ENCODE measurements at places on chromosomes 7 and 10.

DNA sequence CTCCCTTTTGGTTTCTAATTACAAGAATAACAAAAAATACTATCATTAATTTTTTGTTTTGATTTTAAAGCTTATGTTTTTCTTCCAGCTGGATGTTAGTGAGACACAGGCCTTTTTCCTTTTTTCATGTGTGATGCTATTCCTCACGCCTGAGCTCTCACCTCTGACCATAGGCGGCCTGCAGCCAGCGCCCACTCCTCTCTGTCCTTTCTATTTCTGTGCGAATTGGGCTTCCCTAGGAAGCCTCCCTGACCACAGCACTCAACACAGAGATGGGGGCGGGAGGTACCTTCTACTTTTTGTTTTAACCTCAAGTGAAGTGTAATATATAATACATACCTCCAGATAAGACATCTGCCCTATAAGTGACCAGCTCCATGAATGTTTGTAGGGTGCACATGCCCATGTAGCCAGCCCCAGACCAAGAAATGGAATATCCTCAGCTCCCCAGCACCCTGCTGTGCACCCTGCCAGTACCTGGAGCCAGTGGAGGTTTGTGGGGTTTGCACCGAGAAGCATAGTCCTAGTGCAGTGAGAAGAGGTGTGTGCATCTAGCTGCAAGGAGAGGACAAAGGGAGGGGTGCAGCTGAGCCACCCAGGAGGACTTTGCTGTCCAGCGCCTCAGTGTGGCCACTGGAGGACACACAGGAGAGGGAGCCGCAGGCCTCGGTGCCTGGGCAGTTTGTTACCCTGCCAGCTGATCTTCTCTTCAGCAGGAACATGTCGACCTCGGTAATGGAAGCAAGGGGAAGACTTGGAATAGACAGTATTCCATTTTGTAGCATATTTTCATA lies 38.5 kb downstream of the BNIP3 start:
- DNase-seq = no peak

DNA sequence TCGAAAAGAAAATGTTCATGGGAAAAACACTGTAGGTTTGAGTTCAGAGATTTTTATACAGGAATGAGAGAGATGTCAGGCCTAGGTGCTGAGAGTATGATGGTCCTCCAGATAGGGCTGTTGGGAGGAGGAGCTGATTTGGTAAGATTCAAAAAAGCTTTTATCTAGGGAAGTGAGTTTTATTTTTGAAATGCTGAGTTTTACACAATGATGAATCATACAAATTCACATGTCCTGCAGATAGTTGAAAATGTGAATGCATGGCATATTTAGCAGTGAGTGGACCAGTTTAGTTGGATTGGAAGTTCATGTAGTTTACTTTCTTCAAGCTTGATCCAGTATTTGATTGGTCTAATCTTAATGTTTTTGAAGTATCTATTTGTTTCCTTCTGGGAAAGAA lies 154.8 kb downstream of the LRRC4 start:
- no peak for DNase-seq

DNA sequence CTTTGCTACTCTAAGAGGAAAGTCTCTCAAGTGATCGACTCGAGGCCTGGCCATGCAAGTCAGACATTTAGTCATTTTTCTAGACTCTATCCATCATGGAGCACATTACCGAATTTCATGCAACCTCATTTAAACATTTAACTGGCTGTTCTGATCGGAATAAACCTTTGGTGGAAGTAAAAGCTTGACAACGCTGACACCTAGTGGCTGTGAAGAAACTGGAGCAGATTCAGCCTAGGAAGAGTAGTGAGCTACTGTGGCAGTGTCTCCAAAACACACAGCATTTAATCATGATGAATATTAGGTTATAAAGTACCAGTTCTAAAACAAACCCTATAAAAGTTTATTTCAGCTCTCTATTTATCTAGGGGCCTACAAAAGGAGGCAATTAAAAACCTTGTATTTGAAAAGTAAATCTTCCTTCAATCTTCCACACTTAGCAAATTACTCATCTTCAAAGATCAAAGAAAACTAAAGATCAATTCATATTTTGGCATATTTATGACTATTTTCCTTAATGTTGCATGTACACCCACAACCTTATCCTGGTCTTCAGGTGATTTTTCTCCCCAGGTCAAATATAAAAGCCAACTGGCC lies 175.0 kb downstream of the CTNNA3 start:
- DNase-seq = no peak

DNA sequence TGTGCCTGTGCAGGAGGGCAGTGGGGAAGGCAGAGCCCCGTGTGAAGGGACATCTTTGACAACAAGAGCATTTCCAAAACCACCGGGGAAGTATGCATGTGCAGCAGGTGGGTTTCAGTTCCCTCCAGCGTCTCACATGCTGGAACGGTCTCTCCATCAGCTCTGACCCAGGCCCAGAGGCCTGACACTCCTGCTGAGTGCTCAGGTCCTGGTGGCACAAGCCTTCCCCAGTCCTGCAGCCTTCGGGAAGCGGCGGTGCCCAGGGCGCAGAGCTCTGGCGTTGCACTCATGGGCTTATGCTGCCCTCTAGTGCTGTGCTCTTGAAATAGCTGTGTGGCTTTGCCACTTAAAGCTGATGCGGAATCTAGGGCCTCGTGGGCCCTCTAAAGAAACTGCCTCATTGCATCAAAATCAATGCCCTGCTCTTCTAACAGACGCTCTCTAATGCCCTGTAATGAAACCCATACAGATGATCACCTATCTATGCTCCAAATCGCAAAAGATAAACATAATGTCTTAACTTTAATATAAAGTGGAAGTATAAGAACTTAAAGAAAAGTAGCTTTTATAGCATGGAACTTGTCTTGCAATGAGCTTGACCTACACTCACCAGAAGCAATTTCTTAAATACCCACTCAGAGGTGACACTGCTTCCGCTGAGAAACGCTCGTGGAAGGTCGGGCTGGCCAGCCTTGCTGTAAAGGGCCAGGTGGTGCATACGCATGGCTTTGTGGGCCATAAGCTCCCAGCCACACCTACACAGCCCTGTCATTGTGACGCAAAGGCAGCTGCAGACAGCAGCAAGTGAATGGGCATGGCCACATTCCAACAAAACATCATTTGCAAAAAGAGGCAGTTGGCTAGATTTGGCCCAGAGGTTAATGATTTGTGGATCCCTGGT lies 38.6 kb downstream of the CLRN3 start:
- no peak for DNase-seq

GRCh38 chr7:142485617-142486226 lies 227.9 kb upstream of the PRSS58 start:
- no peak for DNase-seq

DNA sequence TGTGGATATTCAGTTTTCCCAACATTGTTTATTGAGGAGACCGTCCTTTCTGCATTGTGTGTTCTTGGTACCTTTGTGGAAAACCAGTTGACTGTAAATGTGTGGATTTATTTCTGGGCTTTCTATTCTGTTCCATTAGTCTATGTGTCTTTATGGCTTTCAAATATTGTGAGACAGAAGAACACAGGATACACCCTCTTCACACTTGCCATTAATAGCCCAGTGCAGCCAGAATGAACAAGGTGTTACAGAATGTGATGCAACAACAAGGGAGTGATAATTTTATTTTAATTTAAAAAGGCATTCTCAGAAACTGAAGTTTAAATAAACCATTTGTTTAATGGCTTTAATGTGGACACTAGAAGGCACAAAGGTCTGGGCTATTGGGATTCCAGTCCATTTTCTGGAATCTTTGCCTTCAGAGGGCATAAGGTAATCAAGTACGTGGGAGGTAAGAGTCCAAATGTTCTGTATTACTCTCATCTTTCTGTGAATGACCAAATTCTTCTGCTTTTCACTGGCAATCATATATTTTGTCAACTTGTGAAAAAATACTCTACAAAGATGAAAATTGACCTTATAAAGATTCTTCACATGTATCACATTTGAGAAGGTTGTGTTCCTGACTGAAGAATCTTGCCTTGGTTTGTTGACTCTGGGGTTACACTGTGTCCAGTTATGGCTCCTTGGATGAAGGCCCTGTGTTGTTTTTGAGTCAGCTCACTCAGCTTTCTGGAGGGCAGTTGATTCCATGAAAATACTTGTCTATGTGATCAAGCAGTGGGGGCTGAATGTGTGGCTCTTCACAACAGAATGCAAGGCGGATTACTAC lies 962.7 kb downstream of the LRMDA start:
- DNase-seq = no peak
